ENCODE measurements at places on chromosomes 5 and 9. TPM values are rescaled to one million over a fixed set of nuclear protein-coding genes. Genes with fewer than 3 reads are reported as not detected.

- DNase-seq = no peak
These were observed 79.6 kb downstream of the TLE4 start for GRCh38 chr9:79651251-79651795.

DNA sequence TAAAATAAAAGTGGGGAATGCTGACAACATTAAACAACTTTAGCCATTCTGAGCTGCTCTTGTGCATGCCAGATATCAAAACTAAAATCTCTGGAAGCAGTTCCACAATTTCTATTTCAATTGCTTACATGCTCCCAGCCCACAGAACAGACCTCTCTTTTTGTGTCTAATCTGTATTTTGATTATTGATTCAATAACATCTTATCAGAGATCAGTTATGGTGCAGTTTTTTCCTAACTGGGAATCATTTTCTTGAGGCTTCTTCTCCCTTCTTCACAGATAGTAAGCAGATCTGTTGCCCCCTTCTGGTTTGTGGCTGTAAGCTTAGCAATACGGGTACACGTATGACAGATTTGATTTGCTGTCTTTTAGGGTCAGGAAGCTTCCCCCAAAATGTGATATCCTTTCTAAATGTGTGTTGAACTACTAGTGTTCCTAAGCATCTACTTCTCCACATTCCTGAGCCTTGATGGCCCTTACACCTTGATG is 39.4 kb downstream of the MRPS27 start:
- DNase-seq = peak; percentile 34

DNA sequence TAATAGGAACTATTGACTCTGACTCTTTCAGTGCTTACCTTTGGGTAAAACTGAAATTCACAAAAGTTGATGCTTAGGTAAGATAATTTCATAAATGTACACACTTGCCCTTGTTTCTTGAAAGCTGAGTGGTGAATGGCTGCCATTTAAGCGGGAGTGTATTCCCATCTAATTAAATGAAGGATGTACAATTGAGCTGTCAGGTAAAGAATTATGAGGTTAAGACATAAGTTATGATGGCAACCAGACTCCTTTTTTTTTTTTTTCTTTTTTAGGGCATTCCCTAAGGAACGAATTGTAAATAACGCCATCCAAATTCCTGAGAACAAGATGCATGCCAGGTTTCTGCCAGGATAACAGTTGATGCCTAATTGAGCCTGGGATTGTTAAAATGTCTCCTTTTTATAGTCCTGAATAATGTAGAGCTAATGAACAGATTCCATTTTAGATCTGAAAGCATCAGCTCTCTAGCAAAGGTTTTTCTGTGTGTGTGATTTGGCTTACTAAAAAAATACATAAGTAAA is 199.7 kb downstream of the ISL1 start:
- no peak for DNase-seq

HRH2 gene
- 0.18 TPM for total RNA-seq

EPB41L4B gene
- 1.4 TPM for total RNA-seq

CCL21 gene
- not detected for total RNA-seq

DNA sequence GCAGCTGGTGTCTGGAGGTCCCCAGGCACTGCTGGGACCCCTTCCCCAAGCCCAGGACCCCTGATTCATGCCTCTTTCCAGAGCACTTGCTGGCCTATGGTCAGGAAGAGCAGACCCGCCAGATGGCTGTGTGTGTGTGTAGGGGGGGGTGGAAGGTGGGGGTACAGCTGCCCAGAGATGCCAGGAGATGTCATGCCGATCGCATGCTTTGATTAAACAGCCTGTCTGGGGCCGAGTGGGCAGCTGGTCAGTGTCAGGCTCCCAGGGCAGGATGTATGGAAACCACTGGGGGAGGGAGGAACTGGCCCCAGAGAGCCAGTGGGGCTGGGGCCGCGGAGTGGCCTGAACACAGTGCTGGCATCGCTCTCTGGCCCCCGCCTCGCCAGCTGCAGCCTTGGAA is 23.7 kb downstream of the RXRA start:
- DNase-seq = no peak

CFAP90 gene
- total RNA-seq = not detected

NDUFA8 gene
- 88.0 TPM for total RNA-seq

All from H4 (cell line).